Stimulated activated CD8-positive, alpha-beta memory T cell treated with anti-CD3 and anti-CD28 coated beads, Interleukin-4, amount 100 ng/mL, for 4 hours (primary cell): ENCODE measurements at places on chromosomes 16 and 17.

- DNase-seq = no peak
Measured at GRCh38 chr17:59221159-59221847, 992 bp downstream of the GDPD1 start.

GRCh38 chr16:78695391-78695790, 595.9 kb downstream of the WWOX start:
- DNase-seq = no peak

GRCh38 chr17:8468127-8468526, 32.4 kb downstream of the NDEL1 start:
- DNase-seq = no peak

DNA sequence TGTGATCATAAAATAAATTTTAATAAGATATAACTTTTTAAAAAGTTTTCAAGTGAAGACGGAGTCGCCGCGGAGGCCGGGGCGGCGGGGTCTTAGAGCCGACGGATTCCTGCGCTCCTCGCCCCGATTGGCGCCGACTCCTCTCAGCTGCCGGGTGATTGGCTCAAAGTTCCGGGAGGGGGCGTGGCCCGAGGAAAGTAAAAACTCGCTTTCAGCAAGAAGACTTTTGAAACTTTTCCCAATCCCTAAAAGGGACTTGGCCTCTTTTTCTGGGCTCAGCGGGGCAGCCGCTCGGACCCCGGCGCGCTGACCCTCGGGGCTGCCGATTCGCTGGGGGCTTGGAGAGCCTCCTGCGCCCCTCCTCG, at the start of gene FOXC2:
Gene FOXC2 (plus strand): TSS at position 229 of the 365 bp plus-strand sequence. CDS start 507 bp downstream, outside the sequence.
- no peak for DNase-seq

DNA sequence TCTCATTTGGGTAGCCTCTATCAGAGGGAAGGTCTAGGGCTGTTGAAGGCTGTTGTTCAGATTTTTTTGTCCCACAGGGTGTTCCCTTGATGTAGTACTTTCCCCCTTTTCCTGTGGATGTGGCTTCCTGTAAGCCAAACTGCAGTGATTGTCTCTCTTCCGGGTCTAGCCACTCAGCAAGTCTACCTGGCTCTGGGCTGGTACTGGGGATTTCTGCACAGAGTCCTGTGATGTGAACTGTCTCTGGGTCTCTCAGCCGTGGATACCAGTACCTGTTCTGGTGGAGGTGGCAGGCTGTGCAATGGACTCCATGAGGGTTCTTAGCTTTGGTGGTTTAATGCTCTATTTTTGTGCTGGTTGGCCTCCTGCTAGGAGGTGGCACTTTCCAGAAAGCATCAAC, 23.3 kb upstream of the CCR7 start:
- no peak for DNase-seq

- no peak for DNase-seq
Measured at GRCh38 chr17:31231852-31232251, 65.2 kb downstream of the OMG start.

GRCh38 chr16:58730724-58731370, 3.3 kb downstream of the GOT2 start:
- no peak for DNase-seq

- peak; percentile 32 for DNase-seq
Measured at GRCh38 chr16:88527186-88527936, 42.8 kb upstream of the ZC3H18 start.

- DNase-seq = no peak
Measured at GRCh38 chr17:55635253-55635914, 87.3 kb downstream of the TMEM100 start.

DNA sequence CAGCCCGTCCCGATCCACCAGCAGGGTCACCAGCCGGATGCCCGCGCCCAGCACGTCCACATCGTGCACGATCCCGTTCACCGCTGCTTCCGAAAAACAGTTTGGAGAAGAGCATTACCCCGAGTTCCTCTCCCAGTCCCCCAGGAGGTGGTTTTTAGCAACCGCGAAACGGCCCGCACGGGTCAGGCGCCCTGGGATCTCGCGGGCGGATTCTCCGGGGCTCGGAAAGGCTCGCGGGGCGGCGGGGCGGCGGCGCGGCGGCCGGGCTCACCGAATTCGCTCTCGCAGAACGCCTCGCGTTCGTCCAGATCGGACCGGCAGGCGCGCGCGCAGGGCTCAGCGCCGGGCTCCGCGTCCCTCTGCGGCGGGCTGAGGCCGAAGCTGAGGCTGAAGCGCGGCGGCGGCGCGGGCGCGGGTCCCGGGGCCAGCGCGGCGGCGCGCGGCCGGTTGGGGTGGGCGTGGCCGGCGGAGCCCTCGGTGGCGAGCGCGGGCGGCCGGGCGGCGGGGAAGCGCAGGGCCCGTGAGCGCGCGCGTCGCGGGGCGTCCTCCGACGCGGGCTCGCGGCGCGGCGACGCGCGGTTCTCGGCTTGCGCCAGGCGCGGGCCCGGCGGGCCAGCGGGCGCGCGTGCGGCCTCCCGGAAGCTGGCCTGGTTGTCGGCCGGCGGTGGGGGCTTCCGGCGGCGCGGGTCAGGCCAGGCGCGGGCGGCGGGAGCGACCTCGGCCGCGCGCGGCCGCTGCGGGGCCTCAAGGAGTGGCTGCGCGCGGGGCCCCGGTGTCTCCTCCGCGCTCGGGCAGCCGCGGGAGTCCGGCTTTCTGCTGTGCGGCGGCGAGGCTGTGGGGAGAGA, 2.9 kb downstream of the C17orf58 start:
- DNase-seq = no peak

GRCh38 chr17:43615330-43616028, 46.2 kb downstream of the MEOX1 start:
- no peak for DNase-seq
